ENCODE measurements at places on chromosomes 5 and 9. TPM values are rescaled to one million over a fixed set of nuclear protein-coding genes. Genes with fewer than 3 reads are reported as not detected.

HACD4 gene
- 0.02 TPM for total RNA-seq

PDLIM4 gene
- total RNA-seq, result 31.5 TPM

GRCh38 chr5:9066349-9066748, 479.5 kb downstream of the SEMA5A start:
- H3K27ac ChIP-seq, result no peak overlapping the region
- no peak overlapping the region for H3K4me3 ChIP-seq
- DNase-seq, result no peak
- H3K36me3 ChIP-seq, result no peaks in the 10 kb centered on the region

DNA sequence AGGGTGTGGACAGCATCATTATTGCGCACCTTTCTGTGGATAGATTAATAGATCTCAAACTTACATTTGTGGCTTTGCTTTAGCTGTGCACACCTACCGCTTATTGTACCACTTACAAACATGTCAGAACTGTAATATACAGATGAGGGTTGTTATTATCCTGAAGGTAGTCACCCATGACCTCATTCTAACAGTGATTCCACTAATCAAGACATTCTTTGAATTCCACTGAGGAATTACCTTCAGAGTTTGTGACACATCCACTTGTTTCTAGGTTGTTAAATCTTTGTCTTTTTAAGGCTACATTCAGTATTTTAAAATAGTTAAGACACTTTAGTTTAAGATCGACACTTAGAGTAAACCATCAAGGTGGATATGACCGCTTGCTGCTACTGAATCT, 7.8 kb downstream of the KCNV2 start:
- no peaks in the 10 kb centered on the region for H3K4me1 ChIP-seq
- no peaks in the 10 kb centered on the region for H3K27me3 ChIP-seq
- H3K36me3 ChIP-seq, result no peaks in the 10 kb centered on the region
- H3K4me3 ChIP-seq, result no peak overlapping the region

DNA sequence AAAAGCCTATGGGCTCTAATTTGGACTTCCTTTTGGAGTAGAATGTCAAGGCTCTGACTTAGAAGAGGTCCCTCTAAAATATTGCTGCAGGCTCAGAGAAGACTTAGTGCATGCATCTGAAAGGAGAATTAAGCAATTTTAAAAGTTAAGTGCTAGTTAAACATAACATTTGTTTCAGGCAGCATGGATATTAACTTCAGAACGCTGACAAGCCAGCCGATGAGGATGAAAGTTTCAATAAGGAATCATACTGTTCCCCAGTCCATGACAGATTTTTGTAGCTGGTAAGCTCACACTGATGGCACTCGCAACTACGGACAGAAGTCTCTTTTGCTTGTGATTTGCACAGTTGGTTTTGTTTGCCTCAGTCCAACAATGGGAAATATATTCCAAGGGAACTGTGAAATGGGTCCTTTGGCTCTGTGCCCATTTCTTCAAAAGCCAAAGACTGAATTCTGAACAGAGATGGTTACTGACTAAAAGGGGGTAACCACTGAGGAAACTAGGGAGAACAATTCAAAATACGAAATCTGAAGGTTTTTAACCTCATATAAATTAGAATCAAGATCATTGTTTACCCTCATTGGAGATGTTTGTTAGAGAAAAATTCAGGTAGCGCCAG, 47.6 kb downstream of the DCP2 start:
- no peak overlapping the region for H3K27ac ChIP-seq
- no peaks in the 10 kb centered on the region for H3K4me1 ChIP-seq
- DNase-seq, result no peak
- H3K4me3 ChIP-seq, result no peak overlapping the region
- H3K36me3 ChIP-seq, result peaks cover 65% of the 10 kb centered on the region

GRCh38 chr5:76082772-76083554, at the start of gene SV2C:
TSS of gene SV2C (plus strand) at chr5:76083383. CDS start at chr5:76131751, 48,368 bp downstream.
- no peak for DNase-seq
- no peak within 1 kb of the TSS for H3K27ac ChIP-seq
- peaks cover 9% of the 10 kb centered on the region for H3K4me1 ChIP-seq
- no peaks in the 10 kb centered on the region for H3K36me3 ChIP-seq

DNA sequence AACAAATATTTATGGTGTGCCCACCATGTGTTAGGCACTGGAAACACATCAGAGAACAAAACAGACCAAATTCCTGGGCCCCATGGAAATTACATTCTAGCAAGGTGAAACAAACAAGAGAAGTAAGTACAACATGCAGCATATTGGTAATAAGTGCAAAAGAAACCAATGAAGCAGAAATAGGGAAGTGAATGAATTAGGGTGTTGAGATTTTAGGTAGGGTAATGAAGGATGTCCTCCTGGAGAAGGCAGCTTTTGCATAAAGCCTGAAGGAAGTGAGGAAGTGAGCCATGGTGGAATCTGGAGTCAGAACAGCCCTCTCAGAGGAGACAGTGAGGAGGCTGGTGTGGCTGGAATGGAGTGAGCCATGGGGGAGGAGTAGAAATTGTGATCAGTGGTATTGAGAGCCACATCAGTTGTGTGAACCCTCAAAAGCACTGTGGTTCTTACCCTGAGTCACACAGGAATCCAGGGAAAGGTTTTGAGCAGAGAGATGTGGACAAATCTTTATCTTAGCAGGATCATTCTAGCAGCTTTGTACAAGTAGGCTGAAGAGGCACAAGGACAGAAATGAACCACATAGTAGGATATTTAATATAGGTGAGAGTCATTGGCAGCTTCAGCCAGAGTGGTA, 52.7 kb upstream of the ARL15 start:
- H3K27me3 ChIP-seq, result no peaks in the 10 kb centered on the region
- no peak for DNase-seq
- H3K4me1 ChIP-seq, result peaks cover 15% of the 10 kb centered on the region
- peaks cover 30% of the 10 kb centered on the region for H3K36me3 ChIP-seq
- H3K4me3 ChIP-seq, result no peak overlapping the region

- no peaks in the 10 kb centered on the region for H3K27me3 ChIP-seq
- H3K4me1 ChIP-seq, result no peaks in the 10 kb centered on the region
- DNase-seq, result no peak
- H3K4me3 ChIP-seq, result no peak overlapping the region
Observed at GRCh38 chr5:125267636-125268248, 521.3 kb upstream of the ZNF608 start.

- no peak for DNase-seq
- H3K36me3 ChIP-seq, result no peaks in the 10 kb centered on the region
- no peak overlapping the region for H3K4me3 ChIP-seq
Observed at GRCh38 chr9:13213337-13213736, 66.2 kb downstream of the MPDZ start.
